ENCODE measurements at places on chromosomes 7 and 10.

DNA sequence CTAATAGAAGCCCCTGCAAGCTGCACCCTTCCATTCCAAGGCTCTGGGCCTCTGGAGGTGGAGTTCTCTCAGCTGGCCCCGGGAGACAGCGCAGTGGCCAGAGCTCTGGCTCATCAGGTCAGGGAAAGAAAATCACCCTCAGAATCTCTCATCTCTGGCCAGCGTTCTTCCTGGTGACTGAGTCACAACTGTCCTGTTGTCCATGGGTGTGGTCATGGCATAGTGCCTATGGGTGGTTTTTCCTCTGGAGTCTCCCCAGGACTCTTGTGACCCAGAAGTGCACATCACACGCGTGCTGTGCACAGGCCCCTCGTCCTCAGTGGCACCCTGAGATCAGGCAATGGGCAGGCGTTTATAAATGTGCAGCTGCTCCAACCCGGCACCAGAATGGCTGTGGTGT is 27.4 kb upstream of the FXYD4 start:
- DNase-seq: no peak

DNA sequence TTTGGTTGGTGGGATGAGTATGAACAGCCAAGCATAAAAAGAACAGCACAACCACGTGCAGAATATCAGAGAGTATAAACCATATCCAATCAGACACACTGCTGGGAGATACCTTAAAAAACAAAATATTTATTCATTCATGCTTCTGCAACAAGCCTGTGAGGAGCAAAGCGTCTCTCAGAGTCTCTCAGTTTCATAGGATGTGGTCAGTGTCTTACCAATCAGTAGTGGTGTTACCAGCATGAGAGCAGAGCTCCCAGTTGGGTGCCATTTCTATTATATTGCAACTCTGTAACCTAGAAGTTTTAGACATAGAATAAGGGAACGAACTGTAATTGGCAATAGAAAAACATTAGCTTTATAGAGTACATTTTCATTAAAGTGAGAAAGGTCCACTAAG is 445.9 kb upstream of the LRRN3 start:
- no peak for DNase-seq

DNA sequence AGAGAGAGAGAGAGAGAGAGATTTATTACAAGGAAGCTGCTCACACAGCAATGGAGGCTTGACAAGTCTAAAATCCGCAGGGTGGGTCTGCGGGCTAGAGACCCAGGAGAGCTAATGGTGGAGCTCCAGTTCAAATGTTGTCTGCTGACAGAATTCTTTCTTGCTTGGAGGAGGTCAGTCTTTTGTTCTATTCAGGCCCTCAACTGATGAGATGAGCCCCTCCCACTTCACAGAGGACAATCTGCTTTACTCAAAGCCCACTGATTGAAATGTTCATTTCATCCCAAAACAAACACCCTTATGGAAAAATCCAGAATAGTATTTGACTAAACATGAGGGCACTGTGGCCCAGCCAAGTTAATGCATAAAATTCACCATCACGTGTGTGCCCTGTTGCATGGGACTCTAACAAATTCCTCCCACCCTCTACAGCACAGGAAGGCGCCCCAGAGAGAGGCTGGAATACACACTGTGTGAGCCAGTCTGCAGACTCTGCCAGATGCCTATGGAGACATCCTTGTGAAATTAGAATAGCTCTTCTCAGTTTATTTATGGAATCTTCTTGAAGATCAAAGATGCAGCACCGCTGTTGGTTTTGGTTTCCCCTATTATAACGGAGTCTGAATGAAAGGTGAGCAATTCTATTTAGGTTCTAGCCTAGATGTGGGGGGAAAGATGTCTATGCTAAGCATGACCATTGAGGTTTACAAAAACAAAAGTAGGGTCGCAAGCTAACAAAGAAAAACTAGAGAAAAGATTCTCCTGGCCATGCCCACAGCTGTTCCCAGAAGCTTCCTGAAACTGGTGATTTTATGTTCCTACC is 123.0 kb upstream of the SFMBT2 start:
- no peak for DNase-seq

DNA sequence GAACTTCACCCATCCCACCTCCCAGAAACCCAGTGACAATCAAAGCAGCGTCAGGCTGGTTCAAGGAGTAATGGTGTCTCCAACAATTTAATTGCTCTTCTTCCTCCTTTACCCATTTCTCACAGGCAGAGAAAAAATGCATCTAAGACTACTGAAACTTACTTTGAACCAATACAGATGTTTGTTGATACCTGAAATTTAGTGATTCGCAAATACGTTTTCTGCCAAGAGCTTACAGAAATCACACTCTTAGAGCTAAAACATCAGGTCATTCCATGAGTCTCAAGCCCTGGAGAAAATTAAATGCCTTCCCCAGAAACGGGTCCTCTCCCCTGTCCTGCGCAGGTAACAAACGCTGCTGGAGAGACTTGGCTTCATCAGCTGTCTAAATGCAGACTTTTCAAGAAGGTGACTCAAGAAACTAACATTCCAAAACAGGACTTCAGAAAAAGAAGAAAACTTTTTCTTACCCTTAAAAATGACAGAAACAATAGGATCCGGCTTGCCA is 443 bp downstream of the MYOF start:
- DNase-seq: no peak

GRCh38 chr7:19327018-19327417 is 181.8 kb upstream of the FERD3L start:
- no peak for DNase-seq

GRCh38 chr10:29922892-29923291 is 136.5 kb downstream of the JCAD start:
- DNase-seq: no peak

- no peak for DNase-seq
These were observed 377.1 kb downstream of the NRG3 start for GRCh38 chr10:82252081-82252480.

DNA sequence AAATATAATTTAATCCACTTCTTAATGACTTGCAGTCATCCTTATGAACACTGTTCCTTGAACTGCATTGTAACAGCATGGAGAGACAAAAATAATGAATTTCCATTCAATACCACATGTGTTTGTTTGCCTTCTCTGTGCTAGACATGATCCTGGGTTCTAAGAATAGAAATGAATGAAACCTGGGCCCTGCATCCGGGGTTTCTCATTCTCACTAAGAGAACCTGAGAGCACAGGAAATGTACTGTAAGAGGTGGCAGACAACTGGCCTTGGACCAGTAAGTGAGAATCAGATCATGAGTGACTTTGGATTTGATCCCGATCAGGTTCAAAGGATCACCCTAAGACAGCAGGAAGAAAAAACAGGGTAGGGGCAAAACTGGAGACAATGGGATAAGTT is 37.2 kb upstream of the CUL1 start:
- no peak for DNase-seq

GRCh38 chr7:73343671-73344380 is 15.9 kb downstream of the FKBP6 start:
- no peak for DNase-seq

DNA sequence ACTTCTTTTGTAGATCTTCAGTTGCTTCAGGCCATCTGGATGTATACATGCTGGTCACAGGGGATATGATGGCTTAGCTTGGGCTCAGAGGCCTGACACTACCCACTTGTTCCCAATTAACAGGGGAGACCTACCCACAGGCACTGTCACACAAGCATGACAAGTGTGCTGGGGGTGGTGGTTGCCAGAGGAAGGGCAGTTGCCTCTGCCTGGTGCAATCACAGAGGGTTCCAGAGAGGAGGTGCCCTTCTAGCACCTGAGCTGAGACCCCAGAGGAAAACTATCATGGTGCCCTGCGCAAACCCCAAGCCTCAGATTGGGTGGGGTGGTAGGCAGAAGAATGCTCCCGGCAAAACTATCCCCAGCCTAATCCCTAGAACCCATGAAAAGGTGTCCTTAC is 65.6 kb upstream of the NANOS1 start:
- DNase-seq: no peak

DNA sequence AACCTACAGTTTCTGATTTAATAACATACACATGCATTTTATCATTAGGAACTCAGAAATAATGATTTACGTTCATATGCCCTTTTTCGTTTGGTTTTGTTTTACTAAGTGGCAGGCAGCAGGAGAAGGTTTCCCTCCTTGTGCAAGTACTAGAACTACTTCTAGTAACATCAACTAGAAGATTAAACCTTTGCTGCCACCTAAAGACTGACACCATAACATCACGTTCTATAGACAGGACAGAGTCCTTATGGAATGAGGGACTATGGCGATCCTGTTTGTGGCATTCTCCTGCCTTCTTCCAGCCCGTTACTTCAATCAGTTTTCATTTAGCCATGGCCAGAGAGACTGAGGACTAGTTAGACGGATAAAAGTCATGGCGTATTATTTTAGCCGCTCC is 53.2 kb downstream of the GAD2 start:
- peak; percentile 23 for DNase-seq

DNA sequence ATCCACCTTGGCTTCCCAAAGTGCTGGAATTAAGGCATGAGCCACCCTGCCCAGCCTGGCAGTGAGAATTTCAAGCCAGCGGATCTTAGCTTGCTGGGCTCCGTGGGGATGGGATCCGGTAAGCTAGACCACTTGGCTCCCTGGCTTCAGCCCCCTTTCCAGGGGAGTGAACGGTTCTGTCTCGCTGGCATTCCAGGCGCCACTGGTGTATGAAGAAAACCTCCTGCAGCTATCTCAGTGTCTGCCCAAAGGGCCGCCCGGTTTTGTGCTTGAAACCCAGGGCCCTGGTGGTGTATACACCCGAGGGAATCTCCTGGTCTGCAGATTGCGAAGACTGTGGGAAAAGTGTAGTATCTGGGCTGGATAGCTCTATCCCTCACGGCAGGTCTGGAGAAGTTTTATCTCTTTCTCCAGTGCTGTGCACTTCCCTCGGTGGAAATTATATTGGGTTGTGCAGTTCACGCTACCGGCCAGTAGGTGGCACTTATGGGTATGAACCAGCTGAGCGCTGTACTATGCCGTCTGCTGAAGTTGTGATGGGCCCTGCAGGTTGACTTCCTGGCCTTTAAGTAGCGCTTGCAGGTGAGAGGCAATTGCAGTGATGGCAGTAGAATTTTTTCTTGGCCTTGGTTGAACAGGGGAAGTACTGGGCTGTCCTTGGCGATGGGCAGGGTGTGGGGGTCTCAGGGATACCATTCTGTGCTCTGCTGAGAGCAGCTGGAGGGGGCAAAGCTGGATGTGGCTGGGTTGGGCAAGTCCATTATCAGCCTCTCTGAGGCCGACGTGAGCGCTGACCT is 138.0 kb upstream of the MTPN start:
- DNase-seq: peak; percentile 18

GRCh38 chr7:1531263-1531978 is 919 bp downstream of the MAFK start:
- DNase-seq: no peak

DNA sequence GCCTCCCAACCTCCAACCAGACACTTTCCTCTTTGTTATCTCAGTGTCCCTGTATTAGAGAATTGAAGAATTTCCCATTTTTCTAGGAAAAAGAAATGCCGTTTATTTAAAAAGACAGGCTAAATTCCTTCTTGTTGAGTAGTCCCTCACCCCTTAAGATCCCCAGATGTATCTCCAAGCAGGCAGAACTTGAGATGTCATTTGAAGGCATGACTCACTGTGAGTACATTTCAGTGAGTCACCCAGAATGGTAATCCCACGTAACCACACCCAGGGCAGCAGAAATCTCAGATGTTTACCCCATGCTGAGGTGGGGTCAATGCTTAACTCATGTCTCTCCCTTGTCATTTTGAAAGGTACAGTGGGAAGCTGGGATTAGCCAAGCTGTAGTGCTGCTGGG is 4.4 kb downstream of the ZNF655 start:
- DNase-seq: peak; percentile 35

- no peak for DNase-seq
These were observed 58.2 kb downstream of the TEX36 start for GRCh38 chr10:125624800-125625199.

DNA sequence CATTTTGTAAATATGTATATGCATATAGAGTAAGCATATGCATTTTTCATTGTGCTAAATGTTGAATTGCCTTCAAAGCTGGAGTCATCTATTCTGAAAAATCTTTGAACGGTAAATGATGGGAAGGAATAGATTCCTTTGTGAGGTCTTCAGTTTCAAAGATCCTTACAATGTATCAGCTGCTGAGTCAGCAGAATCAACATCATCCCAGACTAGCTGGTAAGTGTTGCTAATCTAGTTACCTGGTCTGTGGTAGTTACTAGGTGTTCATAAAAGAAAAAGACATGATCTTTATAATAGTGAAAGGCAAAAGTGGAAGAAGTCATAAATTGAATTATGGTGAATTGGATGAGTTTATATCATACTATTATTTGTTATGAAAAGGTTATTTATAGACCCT is 10.6 kb upstream of the STAM start:
- DNase-seq: no peak

DNA sequence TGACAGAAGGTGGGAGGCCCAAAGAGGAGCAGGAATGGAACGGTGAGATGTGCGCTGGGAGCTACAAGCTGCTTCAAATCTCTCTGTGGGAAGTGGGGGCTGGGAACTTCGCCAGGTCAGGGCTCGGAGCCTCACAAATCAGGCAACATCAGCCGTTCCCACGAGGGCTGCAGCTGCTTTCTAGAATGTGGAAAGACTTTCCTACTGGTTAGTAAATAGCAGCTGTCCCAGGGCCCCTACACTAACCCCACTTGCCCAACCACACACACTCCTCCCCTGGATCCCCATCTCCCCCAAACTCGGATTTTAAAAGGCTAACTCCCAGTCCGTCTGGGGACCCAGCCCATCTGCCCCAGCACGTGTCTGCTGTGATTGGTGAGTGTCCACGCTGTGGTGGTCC is 40.6 kb upstream of the PITRM1 start:
- no peak for DNase-seq

Data from 8988T (cell line).